ENCODE measurements at places on chromosomes 16 and 17.
A peak's percentile ranks its signal among the peaks of the same experiment; 100 is the strongest.

DNA sequence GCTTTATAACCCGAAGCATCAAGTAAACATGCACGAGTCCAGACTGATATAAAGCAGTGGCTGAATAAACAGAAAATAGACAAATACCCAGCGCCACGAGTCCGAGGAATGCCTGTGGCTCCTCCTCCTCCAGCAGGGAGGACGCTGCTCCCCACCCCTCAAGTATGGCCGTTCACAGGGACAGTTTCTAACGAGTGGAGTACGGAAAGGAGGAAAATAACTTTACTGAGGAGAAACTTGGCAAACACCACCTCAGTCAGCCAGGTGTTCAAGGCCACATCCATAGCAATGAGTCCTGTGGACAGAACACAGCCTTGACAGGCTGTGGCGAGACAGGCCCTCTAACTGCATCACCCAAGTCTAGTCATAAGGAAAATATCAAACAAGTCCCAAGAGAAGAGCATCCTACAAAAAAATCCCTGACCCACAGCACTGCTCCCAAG lies 9.2 kb downstream of the ZDHHC7 start:
- DNase-seq: no peak

- no peak for DNase-seq
Observed at GRCh38 chr17:32495359-32496231, 8.8 kb downstream of the CDK5R1 start.

DNA sequence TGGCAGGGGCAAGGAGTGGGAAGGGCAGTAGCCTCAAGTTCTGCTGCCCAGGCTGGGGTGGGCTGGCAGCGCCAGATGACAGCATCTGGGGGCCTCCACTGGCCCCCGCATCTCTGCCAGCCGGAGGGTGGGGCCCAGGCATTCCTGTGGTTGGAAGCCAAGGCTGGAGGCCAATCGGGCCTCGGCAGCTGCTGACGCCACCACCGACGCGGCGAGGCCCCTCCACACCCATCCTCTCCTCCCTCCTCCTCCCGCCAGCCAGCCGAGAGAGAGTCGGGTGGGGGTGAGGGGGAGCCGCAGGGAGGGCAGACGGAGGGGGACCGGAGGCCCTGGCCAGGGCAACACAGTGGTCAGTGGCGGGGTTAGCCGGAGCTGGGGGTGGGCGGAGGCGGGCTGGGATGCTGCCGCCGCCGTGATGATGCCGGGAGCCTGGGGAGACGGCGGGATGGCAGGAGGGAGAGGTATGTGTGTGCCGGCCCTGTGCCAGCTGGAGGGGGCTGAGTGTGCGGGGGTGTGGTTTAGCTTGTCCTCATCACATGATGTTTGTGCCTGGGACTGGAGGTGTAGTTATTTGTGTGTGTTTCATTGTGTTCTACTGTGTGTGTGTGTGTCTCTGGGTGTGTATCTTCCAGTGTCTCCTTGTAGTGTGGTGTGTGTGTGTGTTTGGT lies 36.6 kb downstream of the ARHGAP23 start:
- DNase-seq: peak; percentile 48

DNA sequence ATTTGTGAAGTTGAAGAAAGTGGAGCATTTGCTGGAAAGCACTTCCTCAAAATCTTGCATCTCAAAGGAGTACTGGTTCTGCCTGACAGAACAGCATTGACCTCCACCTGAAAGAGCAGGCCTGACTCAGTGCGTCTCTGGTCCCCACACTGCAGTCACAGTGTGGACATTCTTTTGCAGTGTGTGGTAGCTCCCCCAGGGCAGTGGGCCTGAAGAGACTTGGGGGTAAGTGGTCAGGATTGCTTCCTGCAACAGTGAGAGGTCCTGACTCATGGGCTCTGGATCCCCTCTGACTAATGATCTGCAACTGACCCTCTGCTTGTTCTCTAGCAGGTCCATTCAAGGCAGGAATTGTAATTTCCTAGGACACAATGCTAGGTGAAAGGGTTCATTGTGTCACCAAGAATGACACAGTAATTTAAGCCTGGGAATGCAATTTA lies 204.9 kb upstream of the KCNJ16 start:
- no peak for DNase-seq

- no peak for DNase-seq
Observed at GRCh38 chr17:71444078-71444477, 676.7 kb upstream of the SOX9 start.

GRCh38 chr16:78679546-78679945 lies 580.1 kb downstream of the WWOX start:
- DNase-seq: no peak

DNA sequence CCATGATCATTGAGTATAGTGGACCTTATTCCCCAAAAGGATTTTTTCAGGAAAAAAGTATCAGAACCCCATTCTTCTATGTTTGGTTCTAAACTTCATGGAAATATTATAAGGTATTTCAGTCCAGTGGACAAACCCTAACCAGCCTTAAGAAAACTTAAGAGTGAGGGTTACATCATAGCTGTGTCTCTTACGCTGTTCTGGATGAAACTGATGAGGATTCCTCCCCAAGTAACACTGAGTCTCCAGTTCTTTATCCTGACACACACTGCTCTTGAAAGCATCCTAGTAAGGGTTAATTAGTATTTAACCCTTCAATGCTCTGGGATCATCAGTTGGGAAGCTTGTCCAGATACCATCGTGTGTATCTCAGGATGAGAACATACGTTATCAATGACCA lies 5.0 kb downstream of the LYRM1 start:
- no peak for DNase-seq

GRCh38 chr16:12305847-12306801 lies 329.6 kb downstream of the SNX29 start:
- no peak for DNase-seq

DNA sequence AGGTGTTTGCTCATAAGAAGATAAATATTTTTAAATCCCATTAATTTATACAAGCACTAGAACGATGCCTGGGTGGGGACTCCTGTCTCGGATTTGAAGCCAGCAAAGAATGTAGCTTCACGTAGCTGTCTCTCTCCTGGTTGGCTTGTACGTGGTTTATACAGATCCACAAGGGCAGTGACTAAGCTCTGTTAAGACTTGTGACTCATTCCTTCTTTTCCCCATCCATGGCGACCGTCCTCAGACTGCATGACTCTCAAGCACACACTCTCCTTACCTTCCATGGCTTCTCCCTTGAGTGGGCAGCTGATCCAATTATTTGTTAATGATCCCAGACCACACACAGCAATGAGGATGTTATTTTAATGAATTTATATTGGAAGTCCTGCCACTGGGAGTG lies 679.7 kb upstream of the SOX9 start:
- no peak for DNase-seq

GRCh38 chr16:30499284-30499683 lies 26.7 kb downstream of the ITGAL start:
- DNase-seq: no peak

DNA sequence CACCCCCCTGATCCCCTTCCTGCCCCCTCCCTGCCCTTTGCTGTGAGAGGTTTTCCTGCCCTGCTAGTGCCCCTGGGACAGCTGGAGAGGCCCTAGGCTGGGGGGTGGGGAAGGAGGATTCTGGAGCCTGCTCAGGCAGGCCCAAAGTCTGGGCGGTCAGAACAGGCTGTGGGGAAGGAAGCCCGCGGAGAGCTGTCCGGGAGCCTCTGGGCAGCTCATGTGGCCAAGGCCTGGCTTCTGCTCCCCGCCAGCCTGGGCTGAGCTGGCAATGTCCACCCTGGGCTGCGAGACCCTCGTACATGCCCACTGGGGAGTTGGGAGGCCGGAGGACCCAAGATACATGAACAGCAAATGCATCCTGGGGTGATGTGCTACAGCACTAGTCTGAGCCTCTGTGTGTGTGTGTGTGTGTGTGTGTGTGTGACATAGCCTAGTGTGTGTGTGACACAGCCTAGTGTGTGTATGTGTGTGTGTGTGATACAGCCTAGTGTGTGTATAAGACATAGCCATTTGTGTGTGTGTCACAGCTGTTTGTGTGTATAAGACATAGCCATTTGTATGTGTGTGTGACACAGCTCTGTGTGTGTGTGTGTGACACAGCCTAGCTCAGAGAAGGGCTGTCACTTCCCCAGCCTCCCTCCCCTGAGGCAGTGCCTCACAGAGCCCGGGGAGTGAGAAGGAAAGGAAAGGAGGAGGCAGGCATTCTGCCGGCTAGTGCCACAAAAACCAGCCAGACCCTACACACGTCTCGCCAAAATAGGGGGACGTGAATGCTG lies 201.4 kb upstream of the CIBAR2 start:
- peak; percentile 57 for DNase-seq

- DNase-seq: no peak
Observed at GRCh38 chr17:53844491-53845107, 21.9 kb downstream of the KIF2B start.

- DNase-seq: no peak
Observed at GRCh38 chr16:8676737-8677375, 2.4 kb downstream of the ABAT start.

GRCh38 chr17:58060596-58061191 lies 22.5 kb upstream of the DYNLL2 start:
- DNase-seq: no peak

DNA sequence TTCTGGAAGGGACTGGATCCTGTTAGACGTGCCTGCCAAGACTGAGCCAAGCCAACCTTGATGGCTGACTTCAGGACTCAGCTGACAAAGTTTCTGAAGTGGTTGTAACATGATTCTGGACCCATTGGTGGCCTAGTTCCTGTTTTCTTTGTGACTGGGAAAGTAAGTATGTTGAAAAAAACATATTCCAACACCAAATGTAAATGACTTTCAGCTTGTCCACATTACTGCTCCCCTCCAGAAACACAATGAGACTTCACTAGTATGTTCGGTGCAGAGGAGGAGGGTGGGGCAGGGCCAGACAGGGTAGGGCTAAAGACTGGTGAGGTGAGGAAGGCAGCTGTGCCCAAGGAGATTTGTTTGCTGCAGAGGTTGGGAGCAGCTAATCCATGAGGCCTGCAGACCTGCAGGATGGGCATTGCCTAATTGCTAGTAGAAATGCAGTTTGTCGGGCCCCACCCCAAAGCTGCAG lies 26.4 kb downstream of the NMT1 start:
- no peak for DNase-seq

- DNase-seq: no peak
Observed at GRCh38 chr16:69532641-69533455, 32.9 kb upstream of the NFAT5 start.

DNA sequence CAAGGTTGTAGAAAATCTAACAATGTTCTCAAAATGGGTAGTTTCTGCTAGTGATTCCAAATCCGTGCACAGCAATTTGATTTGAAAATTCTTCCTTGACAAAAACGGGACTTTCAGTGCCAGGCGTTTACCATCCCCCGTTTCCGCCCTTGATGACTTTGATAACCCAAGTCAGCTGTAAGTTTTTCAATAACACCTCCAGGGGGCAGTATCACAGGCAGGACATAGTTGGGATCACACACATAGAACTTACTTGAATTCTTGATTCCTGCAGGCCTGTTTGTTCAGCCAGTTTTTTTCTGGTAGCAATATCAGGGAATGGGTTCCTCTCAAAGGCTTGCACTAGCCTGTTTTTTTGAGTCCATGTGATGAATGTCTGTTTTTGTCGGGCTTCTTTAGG lies 5.6 kb downstream of the DUXB start:
- no peak for DNase-seq

DNA sequence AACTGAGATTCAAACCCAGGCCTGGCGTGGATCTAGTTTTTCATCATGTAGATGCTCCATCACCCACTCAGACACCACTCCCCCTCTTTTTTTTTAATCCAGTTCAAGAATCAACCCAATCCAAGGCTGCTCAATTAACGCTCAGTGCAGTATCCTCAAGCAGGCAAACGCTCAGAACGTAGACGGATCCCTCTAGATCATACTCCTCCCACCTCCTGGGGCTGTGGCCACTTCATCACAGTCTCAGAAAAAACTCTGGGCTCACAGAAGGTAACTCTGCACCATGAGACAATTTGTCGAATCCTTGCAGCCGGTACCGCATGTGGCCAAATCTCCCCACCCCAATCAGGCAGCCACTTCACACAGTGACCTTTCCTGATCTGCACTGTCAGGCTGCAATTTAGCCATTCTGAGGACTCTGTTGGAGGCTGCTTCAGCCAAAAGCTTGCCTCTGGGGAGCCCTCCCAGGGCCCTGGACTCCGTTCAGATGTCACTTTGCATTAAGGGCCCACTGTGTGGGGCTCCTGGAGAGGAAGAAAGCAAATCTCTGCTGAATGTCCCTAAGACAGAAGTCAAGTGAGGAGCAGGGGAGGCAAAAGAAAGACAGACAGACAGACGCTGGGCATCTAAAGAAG lies 183.5 kb downstream of the XYLT1 start:
- no peak for DNase-seq

GRCh38 chr17:37824534-37825485 lies 80.0 kb upstream of the HNF1B start:
- DNase-seq: no peak

DNA sequence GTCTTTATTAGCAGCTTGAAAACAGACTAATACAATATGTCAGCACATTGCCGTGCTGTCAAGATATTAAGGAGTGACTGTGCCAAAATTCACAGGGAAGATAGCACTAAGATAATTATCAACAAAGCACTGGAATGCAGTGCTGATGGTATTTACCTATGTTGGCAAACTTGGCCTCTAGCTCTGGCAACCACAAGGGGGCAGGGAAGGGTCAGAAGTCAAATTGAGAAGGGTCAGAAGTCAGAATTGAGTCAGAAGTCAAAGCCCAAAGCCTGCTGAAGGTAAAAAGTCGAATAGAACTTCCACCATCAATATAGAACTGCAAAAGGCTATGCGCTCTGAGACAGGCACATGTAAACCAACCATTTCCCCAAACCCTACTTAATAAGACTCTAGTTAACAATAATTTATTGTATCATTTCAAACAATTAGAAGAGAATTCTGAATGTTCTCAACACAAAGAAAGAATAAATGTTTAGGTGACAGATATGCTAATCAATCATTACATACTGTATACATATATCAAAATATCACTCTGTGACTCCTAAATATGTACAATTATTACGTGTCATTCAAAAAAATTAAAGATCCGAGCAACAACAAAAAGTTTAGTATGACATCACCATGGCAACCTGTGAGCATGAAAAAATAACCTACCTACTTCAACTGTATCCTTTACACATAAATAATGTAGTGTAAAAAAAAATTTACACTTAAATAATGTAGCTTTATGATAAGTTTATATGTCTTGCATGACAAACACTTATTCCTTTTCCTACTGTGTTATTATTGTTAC lies 916.1 kb downstream of the KCNJ2 start:
- no peak for DNase-seq

DNA sequence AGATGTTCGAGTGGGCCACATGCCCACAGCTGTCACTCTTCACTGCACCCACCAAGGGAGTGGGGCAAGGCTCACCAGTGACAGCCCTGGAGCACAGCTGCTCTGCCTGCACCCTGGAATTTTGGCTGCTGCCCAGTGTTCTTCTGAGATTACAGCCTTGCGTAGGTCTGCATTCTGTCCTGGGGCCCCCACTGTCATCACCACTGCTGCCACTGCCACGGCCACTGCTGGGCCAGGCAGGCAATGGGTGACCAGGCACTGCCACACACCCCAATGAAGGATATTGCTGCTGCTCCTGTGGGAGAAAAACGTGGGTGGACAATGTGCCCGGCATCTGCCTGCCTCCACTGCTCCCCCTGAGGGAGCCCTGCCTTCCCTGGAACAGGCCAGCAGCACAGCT lies 1717.0 kb downstream of the TP53TG3F start:
- DNase-seq: no peak

Data from NCI-H510A (cell line).